SK-N-DZ (cell line): ENCODE measurements at places on chromosomes 7 and 10.

GRCh38 chr7:1666823-1667565 lies 3.1 kb upstream of the ELFN1 start:
- no peak for DNase-seq

DNA sequence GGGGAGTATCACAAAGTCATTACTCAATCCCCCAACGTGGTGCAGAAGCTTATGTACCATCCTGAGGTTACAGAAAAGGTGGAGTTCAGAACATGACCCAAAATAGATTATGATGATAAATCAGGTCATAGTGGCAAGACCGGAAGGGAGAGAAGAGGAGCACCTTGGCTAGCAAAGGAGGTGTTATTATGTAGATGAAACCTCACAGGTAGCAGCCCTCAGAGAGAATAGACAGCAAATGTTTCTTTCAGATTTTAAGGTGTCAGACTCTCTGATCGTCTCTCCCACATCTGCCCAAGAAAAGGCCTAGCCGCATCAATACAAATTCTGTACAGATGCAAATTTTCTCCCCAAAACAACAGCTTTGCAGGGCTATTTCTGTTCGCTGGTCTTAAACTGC lies 88.3 kb upstream of the SEMA3D start:
- DNase-seq = peak; percentile 17

DNA sequence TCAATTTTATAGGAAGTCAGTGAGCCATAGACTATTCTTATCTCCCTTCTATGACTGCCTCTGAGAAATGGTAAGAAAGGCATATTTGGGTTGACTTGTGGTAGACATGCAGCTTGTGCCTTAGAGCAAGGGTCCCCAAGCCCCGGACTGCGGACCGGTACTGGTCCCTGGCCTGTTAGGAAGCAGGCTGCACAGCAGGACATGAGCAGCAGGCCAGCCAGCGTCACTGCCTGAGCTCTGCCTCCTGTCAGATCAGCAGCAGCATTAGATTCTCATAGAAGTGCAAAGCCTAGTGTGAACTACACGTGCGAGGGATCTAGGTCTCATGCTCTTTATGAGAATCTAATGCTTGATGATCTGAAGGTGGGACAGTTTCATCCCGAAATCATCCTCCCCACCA lies 180.6 kb downstream of the SND1 start:
- DNase-seq = no peak

GRCh38 chr7:805261-805660 lies 27.0 kb upstream of the SUN1 start:
- DNase-seq = no peak

- no peak for DNase-seq
Observed at GRCh38 chr7:21428659-21428941, 717 bp downstream of the SP4 start.

GRCh38 chr10:127740596-127740995 lies 3.6 kb downstream of the FOXI2 start:
- DNase-seq = no peak

- DNase-seq = no peak
Observed at GRCh38 chr10:60041489-60042133, 135.3 kb upstream of the CCDC6 start.
